ENCODE measurements at places on chromosomes 16 and 17. TPM values are rescaled to one million over a fixed set of nuclear protein-coding genes. Genes with fewer than 3 reads are reported as not detected.

DNA sequence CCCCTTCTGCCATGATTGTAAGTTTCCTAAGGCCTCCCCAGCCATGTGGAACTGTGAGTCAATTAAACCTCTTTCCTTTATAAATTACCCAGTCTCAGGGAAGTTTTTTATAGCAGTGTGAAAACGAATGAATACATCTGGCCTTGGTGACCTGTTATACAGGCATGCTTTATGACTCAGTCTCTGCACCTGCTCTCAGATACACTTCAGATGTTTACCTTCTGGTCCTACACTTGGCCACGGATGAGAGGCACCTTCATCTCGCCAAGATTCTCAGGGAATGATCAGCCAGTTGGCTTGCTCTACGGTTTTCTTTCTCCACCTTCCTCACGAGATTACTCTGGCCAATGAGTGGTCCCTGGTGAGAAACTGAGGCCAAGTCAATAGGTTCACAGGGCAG lies 304.7 kb downstream of the CA10 start:
- no peak for DNase-seq

ATAD5 gene
- total RNA-seq = 7.2 TPM

GRCh38 chr17:144936-145670 lies 7.7 kb downstream of the SCGB1C2 start:
- no peak for DNase-seq

DPEP3 gene
- total RNA-seq = not detected

CDC27 gene
- total RNA-seq = 168 TPM

GRCh38 chr16:82373976-82374375 lies 204.0 kb upstream of the MPHOSPH6 start:
- DNase-seq = no peak

GRCh38 chr17:18191967-18192366 lies 8.3 kb downstream of the ALKBH5 start:
- DNase-seq = no peak

DNA sequence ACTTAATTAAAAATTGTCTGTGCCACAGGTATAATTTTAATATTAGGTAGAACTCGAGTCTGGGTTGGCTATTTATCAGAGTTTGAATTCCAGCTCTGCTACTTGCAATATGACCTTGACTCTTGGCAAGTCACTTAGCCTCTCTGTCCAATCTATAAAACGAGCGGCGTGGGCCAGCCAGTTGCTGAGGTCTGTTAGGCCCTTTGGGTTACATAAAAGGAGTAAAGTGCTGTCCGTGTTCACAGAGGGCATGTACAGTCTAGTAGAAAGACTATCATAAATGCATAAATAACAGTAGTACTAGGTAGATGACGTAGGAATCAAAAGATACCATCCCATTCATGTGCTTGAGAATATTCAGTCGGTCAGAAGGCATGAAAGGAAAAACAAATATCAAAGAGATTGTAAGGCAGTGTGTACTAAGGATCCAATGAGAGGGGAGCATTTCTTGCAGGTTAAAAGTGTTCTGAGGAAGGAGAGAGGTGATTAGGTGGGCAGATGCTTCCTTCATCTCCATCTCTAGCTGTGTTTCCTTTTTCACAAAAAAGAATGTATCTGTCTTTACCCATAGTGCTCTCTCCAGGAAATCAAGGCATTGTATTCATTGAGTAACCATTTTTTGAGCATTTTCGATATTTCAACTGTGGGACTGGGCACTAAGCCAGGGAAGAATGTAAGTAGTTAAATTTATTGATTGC lies 2.4 kb downstream of the TNRC6A start:
- DNase-seq = no peak

DNA sequence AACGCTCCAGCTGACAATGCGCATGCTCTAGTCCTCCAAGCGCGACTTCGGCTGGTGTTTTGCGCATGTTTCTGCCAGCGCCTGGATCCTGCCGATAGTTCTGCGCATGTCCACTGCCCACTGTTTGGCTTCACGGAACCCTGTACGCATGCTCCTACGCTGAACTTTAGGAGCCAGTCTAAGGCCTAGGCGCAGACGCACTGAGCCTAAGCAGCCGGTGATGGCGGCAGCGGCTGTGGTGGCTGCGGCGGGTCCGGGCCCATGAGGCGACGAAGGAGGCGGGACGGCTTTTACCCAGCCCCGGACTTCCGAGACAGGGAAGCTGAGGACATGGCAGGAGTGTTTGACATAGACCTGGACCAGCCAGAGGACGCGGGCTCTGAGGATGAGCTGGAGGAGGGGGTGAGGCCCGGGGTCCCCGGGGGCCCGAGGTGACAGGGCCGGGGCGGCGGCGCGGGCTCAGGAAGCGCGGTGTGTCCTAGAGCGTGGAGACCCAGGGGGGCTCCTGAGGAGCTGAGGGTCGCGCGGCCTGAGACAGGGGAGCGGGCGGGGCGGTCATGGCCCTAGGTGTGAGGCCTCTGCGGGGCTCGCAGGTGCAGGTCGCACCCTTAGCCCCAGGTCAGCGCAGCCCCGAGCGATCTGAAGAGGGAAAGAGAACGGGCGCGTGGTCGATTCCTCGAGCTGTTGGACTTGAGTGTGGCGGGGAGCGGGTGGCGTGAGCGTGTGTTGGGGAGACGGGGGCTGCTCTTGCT lies at the start of the genes RPS6KB1 and TUBD1:
TSS of gene RPS6KB1 (plus strand) at position 198 of the 752 bp plus-strand sequence. CDS start at position 262, 64 bp downstream.
TSS of gene TUBD1 (minus strand) at position 20 of the 752 bp plus-strand sequence. CDS start 1,941 bp downstream, outside the sequence.
- peak; percentile 94 for DNase-seq

DNA sequence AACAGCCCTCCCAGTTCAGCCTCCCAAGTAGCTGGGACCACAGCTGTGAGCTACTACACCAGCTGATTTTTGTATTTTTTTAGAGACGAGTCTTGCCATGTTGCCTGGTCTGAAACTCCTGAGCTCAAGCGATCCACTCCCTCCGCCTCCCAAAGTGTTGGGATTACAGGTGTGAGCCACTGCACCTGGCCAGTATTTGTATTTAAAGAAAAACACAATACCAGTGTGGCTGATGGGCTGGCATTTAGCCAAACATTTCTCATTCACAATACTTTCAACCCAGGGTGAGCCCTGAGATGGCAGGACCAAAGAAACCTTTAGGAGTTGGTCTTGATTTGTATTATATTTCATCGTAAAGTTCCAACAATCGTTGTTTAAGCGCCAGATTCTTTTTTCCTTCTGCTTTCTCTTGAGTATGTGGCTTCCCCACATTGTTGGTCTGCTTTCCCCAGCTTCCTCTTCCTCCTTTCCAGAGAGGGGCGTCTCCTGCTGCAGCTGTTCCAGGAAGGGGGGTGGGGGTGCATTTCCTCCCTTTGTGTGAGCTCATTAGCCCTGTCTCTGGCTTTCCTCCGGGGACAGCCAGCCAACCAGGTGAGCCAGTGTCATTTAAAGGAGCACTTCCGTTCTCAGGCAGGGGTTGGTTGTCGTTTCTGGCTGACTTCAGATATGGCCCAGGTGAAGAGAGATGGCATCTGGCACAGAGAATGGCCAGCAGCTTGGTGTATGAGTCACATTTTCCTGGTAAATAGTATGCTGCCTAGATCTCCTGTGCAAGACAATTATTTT lies 79.9 kb downstream of the GPRC5B start:
- no peak for DNase-seq

PYY gene
- total RNA-seq = not detected

Measured in occipital lobe (tissue), 3 donors.